ENCODE measurements at places on chromosomes 4 and X.

- DNase-seq: no peak
Observed at GRCh38 chr4:6049278-6049677, 31.0 kb upstream of the C4orf50 start.

DNA sequence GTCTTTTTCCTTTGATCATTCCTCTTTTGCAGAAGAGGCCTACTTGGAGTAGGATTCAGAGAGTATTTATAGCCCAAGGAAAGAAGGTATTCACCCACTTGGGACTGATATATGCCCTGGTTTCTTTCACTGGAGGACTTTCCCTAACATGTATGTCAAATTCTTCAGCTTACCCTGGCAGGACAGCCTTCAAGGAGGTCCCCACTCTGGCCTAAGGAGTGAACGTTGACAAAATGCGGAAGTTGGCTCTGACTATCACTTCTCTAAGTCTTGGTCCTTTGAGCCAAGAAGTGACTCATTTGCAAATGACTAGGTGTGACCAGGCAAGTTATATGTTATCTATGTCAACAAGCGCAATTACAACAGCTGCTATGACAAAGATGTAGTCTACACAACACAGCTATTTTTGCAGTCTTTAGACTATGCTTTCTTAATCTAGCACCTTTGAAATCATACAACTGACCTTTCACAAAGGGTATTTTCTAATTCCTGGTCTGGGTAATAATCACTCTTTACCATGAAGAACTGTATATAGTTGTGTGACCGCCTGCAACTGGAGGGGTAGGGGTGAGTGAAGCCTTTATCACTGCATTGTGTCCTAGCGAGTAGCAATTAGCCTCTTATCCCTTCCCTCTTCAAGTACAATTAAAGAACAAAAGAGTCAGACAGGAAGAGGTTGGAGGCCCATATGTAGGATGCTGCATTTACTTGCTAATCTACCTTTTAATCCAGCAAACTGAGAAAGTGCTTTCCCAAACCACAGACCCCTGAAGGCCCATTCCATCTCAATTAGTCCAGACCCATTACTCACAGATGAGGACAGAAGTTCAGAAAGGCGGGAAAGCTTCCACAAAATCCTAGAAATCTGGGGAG lies 50.1 kb downstream of the RASGEF1B start:
- peak; percentile 70 for DNase-seq

DNA sequence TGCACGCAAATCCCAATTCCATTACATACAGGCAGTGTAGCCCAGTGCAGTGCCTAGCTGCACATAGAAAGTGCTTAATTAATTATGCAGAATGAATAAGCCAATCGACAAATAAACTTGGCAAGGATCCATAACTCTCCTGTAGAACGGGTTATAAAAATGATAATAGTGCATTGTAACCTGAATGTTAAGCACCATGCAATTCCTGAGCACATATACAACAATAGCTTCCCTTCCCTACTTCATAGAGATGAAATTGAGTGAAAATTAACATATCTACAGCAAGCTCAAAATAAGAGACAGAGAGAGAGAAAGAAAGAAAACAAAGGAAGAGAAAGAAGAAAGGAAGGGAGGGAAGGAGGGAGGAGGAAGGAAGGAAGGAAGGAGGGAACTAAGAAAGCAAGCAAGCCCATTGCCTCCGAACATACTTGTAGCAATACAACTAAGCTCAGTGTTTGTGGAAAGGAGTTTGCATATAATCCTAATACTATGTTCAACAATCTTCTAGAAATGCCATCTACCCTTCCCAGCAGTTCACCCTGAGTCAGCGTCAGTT lies 1074.0 kb upstream of the LCORL start:
- no peak for DNase-seq

GRCh38 chr4:153274967-153275366 lies 69.5 kb upstream of the MND1 start:
- DNase-seq: no peak

DNA sequence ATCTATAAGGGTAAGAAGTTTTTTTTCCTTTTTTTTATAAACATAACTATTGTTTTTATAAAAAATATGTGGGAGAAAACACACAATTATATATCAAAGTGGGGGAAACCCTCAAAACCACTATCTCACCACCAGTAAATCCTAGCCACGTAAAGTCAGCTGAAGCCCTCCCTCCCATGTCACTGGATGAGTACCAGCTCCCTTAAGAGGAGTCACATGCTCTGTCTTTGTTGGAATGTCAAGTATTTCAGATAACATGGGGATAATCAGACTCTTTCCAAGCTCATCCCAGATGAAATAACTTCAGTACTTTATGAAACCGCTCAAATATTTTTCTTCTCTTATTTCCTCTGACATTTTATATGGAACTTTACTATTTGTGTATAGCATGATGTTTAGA lies 2.4 kb downstream of the MYOZ2 start:
- no peak for DNase-seq

DNA sequence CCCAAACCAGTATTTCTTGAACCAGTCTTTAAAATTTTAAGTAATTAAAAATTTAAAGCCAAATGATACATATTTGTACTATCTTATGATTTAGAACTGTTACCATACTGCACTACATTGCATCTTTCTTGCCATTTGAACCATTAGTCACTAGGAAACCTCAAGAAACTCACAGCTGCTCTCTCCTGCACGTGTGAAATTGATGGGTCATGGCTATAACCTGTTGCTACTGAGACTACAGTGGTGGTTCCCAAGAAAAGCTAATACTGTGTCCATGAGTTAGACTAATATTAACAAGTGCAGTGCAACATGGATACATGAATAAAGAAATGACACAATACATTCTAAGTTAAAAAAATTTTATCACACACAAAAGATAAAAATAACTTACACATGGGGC lies 88.4 kb downstream of the PDE5A start:
- no peak for DNase-seq

DNA sequence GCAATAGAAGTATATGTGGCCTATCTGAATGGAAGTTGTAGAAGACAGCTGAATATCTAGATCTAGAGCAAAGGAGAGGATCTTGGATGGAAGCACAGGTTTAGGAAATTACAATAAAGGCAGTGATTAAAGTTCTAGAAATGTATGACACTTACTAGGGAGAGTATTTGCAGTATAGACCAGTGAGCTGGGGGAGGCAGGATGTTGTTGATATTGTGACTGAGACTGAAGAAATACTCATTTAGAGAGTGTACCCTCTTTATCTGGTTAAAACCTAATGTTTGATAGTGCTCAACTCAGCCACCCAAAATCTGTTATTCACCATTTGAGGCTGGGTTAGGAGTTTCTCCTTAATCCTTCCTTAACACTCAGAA lies 439.5 kb downstream of the GRXCR1 start:
- DNase-seq: no peak

GRCh38 chr4:109499513-109499912 lies 60.5 kb upstream of the MCUB start:
- DNase-seq: no peak

GRCh38 chr4:90128961-90129495 lies 1.8 kb downstream of the CCSER1 start:
- no peak for DNase-seq

DNA sequence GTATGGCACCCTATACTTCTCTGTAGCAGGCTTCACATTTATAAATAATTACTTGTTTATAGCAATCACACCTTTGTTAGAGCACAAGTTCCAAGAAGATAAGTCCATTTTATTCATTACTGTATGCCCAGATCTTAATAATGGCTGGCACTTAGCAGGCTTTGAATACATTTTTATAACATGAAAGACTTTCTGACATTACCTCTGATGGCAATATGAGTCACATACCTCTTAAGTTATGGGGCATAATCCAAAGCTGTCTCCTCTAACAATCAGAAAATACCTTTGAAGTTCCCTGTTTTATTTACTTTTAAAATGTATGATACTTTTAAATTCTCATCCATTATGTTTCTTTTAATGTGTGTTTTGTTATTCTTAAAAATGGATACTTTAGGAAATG lies 12.2 kb downstream of the SCRG1 start:
- DNase-seq: no peak

DNA sequence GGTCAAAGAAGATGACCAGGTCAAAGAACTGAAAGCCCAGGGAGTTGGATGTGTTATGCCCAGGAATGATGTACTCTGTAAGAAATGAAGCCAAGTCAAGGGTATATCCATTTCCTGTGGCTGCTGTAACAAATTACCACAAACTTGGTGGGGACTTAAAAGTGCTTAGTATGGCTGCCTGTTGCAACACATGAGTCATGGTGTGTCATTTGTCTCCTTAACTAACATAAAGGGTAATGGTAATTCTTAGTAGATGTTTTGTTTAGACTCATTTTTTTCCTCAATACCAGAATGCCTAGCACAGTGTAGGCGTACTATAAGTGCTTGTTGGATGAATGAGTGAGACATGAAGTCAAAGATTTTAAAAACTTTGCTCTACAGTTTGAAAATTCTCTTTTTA lies 45.7 kb downstream of the SYTL5 start:
- peak; percentile 37 for DNase-seq

DNA sequence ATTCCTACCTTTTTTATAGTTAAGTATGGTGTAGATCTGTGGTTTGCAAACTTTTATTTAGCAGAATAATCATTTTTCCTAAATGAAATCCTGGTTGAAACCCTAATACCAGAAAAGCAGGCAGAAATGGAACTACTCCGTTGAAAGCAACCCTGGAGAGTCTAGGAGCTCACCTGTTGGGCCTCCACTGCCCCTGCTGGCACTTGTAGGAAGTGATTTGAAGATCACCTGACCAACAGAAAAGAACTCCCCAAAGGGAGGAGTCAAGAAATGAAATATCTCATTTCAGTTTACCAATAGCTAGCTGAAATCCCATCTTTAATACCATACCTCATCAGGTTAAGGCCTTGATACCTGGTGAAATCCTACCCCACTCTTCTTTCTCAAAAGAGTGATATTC lies 277.1 kb downstream of the KLHL13 start:
- no peak for DNase-seq

DNA sequence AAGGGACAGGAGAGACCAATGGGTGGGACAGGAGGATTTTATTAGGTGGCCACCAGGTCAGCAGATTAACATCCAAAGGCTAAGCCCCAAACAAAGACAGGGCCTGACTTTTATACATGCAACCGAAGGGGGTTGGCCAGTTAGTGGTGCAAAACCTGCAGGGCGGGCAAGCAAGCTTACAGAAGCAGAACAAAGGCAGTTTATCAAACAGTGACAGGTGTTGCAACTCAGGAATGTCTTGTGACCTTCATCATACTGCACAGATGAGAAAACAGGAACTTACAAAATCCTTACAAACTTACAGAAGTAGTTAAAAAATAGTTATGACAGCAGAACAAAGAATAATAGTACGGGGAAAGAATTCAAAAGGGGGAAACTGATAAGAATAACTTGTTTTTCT lies 708.1 kb downstream of the GLUD2 start:
- DNase-seq: no peak

- DNase-seq: peak; percentile 60
Observed at GRCh38 chr4:41475402-41475801, 62.6 kb upstream of the LIMCH1 start.

GRCh38 chrX:43386875-43387274 lies 269.2 kb upstream of the MAOA start:
- no peak for DNase-seq

GRCh38 chrX:24148535-24149350 lies 786 bp upstream of the ZFX start:
- DNase-seq: no peak

- DNase-seq: no peak
Observed at GRCh38 chrX:129478516-129478915, 44.8 kb downstream of the SMARCA1 start.

GRCh38 chr4:183097231-183098018 lies 1.6 kb upstream of the WWC2 start:
- DNase-seq: no peak

DNA sequence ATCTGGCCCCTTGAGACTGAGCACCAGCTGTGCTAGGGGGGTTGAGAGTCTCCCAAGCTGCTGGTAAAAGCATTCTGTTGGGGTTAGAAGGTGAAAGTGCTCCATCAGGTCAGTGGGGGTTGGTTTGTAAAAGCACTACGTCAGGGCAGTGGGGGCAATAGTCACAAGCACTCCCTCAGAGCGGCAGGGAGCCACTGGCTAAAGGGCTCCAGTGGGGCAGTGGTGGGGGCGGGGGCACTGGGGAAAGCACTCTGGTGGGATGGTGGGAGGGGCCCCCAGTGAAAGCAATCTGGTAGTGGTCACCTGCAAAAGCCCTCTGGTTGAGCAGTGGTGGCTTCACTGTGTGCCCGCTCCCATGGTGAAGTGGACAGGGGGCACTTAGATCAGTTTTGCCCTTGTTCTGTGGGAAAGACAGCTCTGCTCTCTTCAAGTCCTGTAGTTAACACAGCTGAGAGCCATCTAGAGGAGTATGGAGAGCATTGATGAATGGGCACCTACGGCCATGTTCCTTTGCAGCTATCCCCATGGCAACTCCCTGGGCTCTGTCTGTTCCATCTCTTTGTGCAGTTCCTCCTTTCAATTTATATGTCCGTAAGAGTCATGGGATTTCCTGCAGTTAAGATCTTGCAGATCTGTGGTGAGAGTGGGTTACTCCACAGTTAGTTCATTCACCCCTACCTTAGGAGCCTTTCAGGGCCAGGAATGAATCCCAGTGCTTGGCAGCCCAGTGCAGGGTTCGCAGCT lies 106.4 kb downstream of the SH3BGRL start:
- DNase-seq: no peak

DNA sequence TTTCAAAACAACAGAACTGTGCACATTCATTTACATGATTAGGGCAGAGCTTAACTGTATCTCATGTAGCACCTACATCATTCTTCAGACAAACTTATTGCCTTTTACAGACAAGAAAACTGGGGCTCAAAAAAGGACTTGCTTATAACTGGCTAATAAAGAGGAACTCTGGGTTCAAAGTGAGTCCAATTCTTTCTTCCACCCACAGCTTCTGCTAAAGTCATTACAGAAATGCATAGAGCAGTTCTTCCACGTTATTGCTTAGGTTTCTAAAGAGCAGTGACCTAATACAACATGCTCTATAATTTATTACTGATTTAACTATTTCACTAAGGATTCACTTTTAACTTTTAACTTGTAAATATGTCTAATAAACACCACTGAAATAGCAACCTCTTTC lies 60.6 kb downstream of the ELOVL6 start:
- no peak for DNase-seq

DNA sequence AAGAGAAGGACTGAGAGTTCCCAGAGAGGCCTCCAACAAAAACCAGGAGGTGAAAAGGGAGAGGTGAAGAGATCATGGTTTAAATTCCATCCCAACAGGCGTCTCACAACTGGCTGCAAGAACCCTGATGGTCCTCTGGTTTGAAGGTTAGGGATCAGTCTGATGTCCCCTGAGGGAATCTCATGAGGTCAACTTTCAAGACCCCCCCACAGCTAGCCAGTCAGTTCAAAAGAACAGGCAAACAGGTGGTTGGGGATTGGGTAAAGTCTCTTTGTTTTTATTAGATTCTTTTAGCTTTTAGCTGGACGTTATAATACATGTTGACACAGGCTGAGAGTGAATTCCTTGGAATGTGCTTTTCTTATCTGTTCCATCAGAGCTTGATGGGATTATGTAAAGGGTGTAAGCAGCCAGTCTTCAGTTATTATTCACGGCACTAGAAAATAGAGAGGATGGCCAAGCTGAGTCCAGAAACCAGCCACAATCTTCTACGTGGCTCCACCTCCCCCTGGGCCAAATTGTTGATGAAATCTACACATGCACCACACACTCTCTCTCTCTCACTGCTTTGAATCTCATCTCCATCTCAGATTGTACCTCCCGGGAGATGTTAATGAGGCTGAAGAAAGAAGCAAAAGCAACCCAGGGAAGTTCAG lies 20.8 kb downstream of the ENPP6 start:
- DNase-seq: peak; percentile 34

- peak; percentile 61 for DNase-seq
Observed at GRCh38 chr4:22473268-22473667, 42.6 kb downstream of the ADGRA3 start.

Data from RWPE1 (cell line).